ENCODE measurements at places on chromosomes 1 and 21.

DNA sequence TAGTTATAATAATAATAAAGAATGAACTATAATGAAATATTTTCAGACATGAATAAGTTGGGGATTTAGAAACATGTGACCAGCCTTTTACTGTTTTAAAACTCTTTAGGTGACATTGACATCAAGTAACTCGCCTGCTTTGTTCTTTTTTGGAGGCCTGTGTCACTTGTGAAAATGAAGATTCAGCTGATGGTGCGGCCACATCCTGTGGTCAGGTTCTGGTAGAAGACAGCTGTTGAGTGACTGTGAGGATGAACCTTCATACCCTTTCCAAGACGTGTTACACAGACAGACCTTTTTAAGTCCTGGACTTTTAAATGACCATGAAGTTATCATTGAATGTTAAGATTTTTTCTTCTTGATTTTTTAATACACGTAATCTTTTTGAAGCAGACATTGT, 10.3 kb downstream of the UTS2 start:
- no peak for DNase-seq

DNA sequence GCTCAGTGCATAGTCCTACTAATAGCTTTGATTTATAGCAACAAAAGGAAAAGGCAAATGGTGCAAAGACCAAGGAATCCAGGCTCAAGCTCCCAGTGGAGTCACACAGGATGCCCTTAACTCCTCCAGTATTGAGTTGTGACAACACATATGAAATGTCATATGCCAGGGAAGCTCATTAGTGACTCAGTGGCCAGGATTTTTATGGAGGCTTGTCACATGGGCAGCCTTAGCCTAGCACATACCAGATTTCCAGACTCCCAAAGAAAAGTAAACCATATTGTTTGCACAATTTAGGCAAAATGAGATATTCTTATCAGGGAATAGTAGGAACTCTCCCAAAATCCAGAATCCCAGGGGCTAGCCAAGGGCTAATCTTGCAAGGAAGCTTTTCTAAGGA, 129.2 kb downstream of the MAGI3 start:
- no peak for DNase-seq

GRCh38 chr1:111351700-111352099, 61.0 kb downstream of the CHIA start:
- no peak for DNase-seq

GRCh38 chr1:179393721-179394120, 27.9 kb downstream of the AXDND1 start:
- DNase-seq, result no peak

GRCh38 chr1:222026280-222026679, 284.4 kb upstream of the DUSP10 start:
- DNase-seq, result no peak

- DNase-seq, result no peak
These were observed 378.1 kb upstream of the USP24 start for GRCh38 chr1:55593298-55593697.

Data from NCI-H1048 (cell line).